ENCODE measurements at places on chromosomes 1 and 21.

- no peak for DNase-seq
These were observed 440.4 kb upstream of the RUNX1 start for GRCh38 chr21:35489389-35489980.

DNA sequence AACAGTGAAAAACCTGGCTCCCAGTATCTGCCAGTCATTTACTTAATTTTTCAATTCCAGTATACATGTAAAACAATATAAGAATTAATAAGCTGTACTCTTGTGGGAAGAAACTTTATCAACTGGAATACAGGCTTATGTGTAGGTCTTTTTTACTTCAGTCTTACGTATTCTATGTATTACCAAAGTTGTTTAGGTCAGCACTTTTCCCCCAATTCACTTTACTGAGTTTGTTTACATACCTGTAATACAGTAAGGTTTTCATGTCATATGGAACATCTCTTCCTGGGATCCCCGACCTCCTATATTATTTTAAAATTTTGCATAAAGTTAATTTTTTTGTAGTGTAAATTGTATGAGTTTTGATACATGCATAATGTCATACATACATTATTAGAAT lies 181.8 kb upstream of the OLFM3 start:
- no peak for DNase-seq

GRCh38 chr1:151924691-151925587 lies 15.6 kb upstream of the THEM4 start:
- no peak for DNase-seq

DNA sequence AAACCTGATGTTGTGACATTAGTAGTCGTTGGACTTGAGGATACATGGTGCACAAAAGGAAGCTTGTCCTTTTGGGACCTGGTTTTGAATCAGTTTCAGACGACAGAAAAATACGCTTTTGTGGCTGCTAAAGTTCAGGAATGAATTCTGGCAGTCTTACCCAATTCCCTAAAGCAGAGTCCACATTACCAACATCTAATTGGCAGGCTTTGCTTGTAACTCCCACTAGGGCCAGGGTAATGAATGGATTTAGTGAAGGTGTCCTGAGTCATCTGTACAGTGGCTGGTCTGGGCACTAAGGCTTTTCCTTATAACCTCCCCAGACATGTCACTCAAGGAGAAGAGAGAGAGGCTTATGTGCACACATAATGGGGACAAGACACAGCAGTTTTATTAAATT lies 66.2 kb upstream of the RNPC3 start:
- no peak for DNase-seq

DNA sequence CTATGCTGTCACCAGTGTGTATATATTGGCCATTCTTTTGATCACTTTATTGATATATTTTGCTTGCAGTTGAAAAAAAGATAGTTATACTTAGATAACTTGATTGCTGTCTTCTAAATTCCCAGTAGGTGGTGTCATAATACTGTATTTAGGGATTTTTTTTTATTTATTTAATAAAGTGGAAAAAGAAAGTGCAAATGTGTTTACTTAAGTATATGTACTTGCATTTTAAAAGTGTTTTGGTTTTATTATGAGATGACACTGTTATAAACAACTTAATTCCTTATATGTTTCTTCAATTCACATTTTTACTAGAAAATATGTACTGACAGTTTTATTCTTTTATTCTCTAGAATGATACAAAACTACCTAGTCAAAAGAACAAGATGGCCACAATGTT lies 164.8 kb downstream of the USP25 start:
- no peak for DNase-seq

DNA sequence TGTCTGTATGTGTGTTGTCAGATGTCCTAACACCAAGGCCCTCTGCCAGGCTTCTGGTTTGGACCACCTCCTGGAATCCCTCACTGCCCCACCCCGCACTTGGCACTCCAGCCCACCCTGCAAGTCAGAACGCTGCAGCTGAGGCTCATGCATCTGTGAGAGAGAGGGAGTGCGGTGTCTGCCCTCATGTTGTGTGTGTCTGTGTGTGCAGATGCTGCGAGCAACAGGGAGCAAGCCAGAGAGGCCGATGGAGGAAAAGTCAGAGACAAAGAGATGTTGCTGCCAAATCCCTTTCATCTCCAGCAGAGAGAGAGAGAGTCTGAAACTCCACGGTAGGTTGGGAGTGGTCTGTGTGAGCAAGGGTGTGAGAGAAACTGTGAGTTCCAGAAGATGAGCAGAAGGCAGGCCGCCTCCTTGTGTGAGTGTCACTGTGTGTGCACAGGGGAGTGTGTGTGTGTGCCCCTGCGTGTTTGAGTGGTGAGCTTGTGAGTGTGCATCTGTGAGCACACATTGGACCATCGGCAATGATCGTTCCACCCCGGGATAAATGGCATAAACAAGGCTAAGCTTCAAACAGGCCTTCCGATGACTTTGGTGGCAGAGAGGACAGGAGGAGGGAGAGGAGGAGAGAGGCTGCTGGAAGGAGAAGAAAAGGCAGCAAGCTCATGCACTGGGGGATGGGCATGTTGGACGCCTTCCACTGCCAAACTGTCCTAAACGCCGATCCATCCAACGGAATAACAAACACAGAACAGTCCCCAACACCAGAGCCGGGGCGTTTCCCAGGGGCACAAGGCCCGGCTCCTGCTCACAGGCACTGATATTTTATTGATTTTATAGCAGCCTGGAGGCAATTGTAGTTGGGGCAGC lies 99.2 kb upstream of the GRIK3 start:
- no peak for DNase-seq

- DNase-seq = no peak
These were observed 19.6 kb downstream of the SCMH1 start for GRCh38 chr1:41222496-41222895.

GRCh38 chr21:34636961-34637360 lies 22.0 kb upstream of the RCAN1 start:
- no peak for DNase-seq

- no peak for DNase-seq
These were observed 32.0 kb downstream of the TMEM53 start for GRCh38 chr1:44642255-44642654.

DNA sequence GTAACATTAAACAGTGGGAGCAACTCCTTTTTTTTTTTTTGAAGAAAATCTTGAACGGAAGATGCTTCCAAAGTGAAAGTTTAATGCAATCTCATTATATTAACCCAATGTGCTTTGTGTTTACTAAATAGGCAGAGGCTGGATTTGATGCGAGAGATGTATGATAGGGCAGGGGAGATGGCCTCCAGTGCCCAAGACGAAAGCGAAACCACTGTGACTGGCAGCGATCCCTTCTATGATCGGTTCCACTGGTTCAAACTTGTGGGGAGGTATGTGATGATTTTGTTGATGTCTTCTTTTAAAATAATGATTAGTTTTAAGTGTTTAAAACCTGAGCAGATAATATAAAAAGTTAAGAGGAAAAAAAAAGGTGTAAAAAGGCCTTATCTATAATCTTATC lies 74.2 kb upstream of the PGD start:
- DNase-seq = no peak

DNA sequence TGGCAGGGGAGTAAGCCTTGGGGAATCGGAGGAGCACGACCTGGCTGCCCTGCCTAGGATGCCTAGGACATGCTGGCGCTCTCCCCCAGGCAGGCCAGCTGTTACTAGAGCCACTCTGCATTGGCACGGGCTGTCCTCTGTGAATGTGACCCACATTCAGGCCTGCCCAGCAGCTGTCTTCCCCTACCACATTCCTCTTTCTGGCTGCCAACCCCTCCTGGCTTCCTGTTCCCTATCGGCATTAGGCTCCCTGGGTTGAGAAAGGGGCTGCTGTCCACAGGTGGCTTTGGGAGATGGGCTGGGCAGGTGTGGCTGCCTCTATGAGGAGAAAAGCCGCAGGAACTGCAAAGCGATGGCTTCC lies 2.3 kb upstream of the NFASC start:
- no peak for DNase-seq

DNA sequence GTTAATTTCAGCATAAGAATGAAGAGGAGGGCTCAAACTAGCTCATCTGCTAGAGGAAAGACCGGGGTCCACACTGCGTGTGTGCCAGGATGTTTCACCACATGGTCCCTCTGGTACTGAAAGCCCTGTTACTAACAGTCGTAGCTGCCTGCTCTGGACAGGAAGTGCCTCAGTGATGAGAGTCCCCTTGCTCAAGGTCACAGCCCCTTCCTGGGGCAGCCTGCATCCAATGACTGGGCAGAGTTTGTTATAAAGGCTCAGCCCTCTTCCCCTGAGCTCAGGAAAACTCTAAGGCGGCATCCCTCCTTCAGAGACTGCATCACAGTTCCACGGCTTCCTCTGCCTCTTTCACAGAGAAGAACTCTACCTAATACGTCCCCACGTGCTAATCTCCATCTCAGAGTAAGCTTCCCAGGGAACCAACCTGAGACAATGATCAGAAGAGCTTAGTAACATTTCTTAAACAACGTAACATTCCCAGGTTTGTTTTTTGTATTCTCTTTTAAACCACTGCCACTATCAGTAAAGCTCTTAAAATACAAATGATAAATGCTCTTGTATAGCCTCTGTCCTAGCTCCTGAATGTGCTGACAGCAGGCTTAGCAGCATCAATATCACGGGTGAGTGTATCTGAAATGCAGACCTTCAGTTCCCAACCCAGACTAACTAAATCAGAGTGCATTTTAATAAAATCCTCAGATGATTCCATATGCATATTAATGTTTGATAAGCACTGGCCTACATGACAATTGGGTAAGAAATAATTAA lies 38.0 kb upstream of the ATP1A1 start:
- DNase-seq = no peak

DNA sequence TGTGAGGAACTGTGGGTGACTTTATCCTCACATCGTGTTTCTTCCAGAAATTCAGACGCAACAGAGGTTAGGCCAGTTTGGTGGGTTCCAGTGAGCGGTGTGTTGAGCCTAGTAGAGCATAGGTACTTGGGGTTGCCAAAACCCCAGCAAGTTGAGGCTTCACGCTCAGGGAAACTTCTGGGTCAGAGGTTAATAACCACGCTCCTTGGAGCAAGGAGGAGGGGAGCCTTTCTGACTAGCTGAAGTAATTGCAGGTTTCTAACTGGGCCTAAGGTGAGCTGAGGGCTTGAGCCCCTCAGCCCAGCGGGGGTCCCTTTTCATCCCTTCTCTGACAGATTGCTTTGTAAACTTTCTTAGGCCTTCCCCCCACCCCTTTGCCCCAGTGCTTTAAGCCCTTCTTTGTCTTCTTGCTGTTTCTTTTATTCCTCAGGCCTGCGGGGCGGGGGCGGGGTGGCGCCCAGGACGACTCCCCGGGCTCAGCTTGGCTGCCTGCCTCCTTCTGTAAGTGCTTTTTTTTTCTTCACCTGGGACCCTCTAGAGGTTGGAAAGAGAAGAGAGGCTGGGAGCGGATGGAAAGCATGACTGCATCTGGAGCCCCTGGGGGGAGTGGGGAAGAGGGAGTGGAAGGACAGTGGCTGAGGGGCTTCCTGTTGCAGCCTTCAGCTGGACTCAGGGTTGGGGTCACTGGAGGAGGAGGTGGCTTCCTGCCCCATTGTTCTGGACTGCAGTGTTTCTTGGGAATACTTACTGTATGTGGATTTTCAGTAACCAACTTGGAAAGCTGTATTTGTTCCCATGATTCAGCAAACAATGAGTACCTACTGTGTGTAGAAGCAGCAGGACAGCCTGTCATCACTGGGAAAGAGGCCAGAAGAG lies 1.3 kb upstream of the ZNF436 start:
- no peak for DNase-seq

DNA sequence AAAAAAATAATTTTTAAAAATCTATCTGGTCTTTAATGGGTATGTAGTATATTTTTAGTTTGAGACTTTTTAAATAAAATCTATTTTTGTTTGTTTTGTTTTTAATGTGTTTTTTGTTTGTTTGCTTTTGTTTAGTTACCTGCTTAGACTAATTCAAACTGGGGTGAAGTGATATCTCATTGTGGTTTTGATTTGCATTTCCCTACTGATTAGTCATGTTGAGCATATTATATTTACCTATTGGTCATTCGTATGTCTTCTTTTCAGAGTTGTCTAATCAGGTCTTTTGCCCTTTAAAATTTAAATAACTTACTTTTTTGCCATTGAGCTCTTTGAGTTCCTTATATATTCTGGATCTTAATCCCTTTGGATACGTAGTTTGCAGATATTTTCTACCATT lies 20.3 kb downstream of the CD1B start:
- DNase-seq = no peak

GRCh38 chr1:6930732-6931300 lies 145.6 kb downstream of the CAMTA1 start:
- no peak for DNase-seq

GRCh38 chr1:56107275-56107638 lies 472.1 kb downstream of the PLPP3 start:
- DNase-seq = no peak

GRCh38 chr1:47934243-47934805 lies 62.9 kb downstream of the TRABD2B start:
- no peak for DNase-seq

DNA sequence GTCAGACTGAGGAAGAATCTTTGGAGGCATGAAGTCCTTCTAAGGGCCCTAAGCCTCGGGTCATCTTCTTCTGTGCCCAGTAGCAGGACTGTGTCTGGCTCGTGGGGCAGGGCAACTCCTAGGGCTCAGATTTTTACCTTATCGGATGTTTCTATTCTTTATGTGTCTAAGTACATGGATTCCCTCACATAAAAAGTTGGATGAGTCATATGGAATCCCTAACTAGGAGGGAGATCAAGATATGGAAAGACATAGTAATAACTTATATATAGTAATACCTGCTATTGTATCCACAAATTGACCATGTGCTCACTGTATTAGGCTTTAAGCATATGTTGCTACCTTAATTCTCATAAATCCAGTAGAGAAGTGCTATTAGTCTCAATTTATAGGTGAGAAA lies 364.5 kb upstream of the CAMK1G start:
- DNase-seq = no peak

- DNase-seq = no peak
These were observed 624.2 kb downstream of the PLPP3 start for GRCh38 chr1:55955016-55955621.

DNA sequence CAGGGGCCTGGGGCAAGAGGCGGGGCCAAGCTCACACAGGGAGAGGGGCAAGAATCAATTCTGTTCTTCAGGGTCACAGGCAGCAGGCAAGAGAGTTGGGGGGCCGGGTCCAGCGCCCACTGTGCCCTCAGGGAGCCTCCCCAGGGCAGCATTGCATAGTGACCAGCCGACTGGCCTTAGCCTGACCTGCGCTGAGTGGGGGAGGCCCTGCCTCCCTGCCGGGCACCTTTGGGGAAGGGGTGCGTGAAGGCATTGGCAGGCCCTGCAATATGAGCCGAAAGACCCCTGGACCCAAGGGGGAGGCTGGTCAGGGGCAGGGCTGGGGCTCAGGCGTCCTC lies 12.2 kb downstream of the SCNN1D start:
- DNase-seq = no peak

- DNase-seq = no peak
These were observed 598.4 kb downstream of the RWDD3 start for GRCh38 chr1:95832370-95832769.

All from inflammatory macrophage (primary cell).